CD4-positive, alpha-beta T cell treated with Interleukin-6 at 100 ng/mL for 8 hours (primary cell): ENCODE measurements at places on chromosomes 12 and 14.

DNA sequence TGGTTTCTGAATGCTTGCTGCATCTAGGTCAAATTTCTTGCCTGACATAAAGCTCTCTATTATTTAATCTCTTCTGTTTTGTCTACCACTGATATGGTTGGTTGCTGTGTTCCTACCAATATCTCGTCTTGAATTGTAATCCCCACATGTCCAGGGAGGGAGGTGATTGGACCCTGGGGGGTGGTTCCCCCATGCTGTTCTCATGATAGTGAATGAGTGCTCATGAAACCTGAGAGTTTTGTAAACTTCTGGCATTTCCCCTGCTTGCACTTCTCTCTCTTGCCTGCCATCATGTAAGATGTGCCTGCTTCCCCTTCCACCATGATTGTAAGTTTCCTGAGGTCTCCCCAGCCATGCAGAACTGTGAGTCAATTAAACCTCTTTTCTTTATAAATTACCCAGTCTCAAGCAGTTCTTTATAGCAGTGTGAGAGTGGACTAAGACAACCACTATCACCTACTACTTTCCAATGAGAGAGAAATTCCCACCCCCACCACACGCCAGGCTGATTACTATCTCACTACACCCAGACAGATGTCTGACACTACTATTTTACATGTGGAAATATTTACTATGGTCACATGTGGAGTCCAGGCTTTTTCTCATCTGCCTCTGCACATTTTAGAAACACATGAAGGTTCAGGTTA, 69.2 kb upstream of the ATP2B1 start:
- no peak for DNase-seq

GRCh38 chr12:2429032-2429431, 365.7 kb upstream of the FKBP4 start:
- DNase-seq = no peak

GRCh38 chr14:61438497-61438859, 117.1 kb downstream of the PRKCH start:
- no peak for DNase-seq

- DNase-seq = no peak
Observed at GRCh38 chr12:5511644-5512600, 80.0 kb downstream of the NTF3 start.
